Cardiac muscle cell (in vitro differentiated cells and primary cell): ENCODE measurements at places on chromosomes 7 and 10. TPM values are rescaled to one million over a fixed set of nuclear protein-coding genes. Genes with fewer than 3 reads are reported as not detected.
A peak's percentile ranks its signal among the peaks of the same experiment; 100 is the strongest.

DNA sequence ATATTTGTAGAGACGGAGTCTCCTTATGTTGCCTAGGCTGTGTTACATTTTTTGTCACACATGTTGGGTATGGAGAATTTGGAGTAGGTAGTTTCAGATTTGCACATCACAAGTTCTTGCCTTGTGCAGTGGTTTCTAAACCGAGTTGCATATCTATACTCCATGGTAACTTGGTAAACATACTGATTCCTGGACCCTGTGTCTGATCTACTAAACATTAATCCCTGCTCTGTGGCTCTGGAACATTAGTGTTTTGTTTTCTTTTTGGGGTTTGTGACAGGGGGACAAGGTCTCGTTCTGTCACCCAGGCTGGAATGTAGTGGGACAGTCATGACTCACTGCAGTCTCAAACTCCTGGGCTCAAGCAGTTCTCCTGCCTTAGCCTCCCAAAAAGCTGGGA lies 24.7 kb downstream of the AUTS2 start:
- no peak for DNase-seq

Gene SPDYE16
- total RNA-seq = 0.11 and 1.1 TPM in 2 replicates

GRCh38 chr7:129091484-129092002 lies 36.6 kb upstream of the TNPO3 start:
- peak; percentile 72 for DNase-seq

Gene DLX5
- total RNA-seq = not detected in 2 replicates

DNA sequence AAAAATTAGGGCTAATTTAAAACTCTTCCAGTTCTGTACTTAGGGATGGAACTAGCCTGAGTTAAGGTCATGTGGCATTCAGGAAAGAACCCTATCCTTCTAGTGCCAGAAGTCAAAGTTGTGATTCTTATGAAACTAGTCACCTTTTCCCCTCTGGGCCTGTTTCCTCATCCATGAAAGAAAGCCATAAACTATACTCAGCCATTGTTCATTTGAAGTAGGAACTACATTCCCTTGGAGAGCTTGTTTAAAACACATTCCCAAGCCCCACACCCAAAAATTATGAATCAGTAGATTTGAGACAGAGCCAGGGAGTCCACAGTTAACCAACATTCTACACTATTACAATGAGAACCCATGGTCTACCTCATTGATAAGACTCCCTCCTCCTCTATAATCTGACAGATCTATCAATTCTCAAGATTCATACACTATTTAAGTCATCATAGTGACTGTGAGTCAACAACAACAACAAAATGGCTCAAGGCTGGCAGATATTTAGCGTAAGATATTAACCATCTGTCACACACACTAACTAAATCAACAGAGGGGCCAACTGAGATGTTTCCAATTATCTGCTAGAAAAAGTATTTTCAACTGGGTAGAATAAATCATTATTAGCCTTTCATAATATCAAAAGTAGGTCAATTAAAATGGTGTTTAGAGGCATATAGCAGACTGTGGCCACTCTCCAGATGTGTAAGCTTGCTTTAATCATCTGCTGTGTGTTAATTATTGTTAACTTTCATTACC lies 102.3 kb downstream of the SLC25A13 start:
- DNase-seq = peak; percentile 35

Gene EEPD1
- total RNA-seq = 11.9 and 13.5 TPM in 2 replicates

GRCh38 chr10:30556189-30556588 lies 73.4 kb downstream of the LYZL2 start:
- no peak for DNase-seq

- no peak for DNase-seq
Measured at GRCh38 chr10:31130406-31130805, 98.7 kb upstream of the ZNF438 start.

- DNase-seq = no peak
Measured at GRCh38 chr7:96346293-96346953, 24.5 kb upstream of the SLC25A13 start.

DNA sequence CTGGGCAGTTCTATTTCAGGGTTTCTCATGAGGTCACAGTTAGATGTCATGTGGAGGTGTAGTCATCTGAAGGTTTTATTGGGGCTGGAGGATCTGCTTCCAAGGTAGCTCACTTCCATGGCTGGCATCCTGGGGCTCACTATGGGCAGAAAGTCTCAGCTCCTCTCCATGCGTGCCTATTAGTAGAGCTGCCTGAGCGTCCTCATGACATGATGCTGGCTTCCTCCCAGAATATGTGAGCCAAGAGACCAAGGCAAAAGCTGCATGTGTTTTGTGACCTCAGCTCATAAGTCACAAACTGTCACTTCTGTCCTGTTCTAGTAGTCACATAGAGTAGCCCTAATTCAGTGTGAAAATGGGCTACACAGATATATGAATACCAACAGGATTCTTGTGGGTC lies 524.4 kb downstream of the SUGCT start:
- DNase-seq = no peak

Gene TFPI2
- total RNA-seq = 20.8 and 24.5 TPM in 2 replicates

GRCh38 chr7:129530795-129531391 lies 28.6 kb downstream of the SMKR1 start:
- DNase-seq = no peak

- no peak for DNase-seq
Measured at GRCh38 chr7:47520406-47520805, 61.5 kb downstream of the TNS3 start.

GRCh38 chr7:42233171-42233570 lies 3.8 kb downstream of the GLI3 start:
- DNase-seq = peak; percentile 55

GRCh38 chr10:78359640-78360091 lies 326.0 kb downstream of the RPS24 start:
- DNase-seq = peak; percentile 27

- DNase-seq = no peak
Measured at GRCh38 chr10:48932831-48933664, 6.6 kb downstream of the LRRC18 start.

DNA sequence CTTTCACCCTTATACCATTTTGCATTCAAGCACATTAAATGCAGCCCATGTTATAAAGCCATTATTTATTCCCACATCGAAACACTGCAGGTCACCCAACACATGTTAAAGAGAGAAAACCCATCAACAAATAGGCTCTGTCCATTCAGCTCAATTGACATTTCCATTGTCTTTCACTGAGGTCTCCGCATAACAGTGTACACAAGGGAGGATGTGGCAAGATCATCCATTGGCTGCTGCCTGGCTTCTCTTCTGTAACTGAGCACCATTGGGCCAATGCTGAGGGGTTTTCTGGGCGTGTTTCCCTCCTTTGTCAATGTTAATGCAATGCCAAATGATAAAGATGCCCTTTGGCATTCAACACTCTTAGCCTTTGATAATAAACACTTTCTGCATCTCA lies 278.1 kb upstream of the SP4 start:
- DNase-seq = no peak
